ENCODE measurements at places on chromosomes 6 and 20.

- H3K36me3 ChIP-seq = no peaks in the 10 kb centered on the region
- H3K27ac ChIP-seq = no peak overlapping the region
- peaks cover 8% of the 10 kb centered on the region for H3K27me3 ChIP-seq
- DNase-seq = peak; percentile 85
- no peak overlapping the region for H3K4me3 ChIP-seq
These were observed 62.2 kb downstream of the MYLK4 start for GRCh38 chr6:2688401-2689064.

- H3K36me3 ChIP-seq = no peaks in the 10 kb centered on the region
- peaks cover 39% of the 10 kb centered on the region for H3K4me1 ChIP-seq
- H3K4me3 ChIP-seq = no peak overlapping the region
- DNase-seq = no peak
- no peaks in the 10 kb centered on the region for H3K27me3 ChIP-seq
These were observed 141.5 kb downstream of the VEGFA start for GRCh38 chr6:43911354-43912115.

DNA sequence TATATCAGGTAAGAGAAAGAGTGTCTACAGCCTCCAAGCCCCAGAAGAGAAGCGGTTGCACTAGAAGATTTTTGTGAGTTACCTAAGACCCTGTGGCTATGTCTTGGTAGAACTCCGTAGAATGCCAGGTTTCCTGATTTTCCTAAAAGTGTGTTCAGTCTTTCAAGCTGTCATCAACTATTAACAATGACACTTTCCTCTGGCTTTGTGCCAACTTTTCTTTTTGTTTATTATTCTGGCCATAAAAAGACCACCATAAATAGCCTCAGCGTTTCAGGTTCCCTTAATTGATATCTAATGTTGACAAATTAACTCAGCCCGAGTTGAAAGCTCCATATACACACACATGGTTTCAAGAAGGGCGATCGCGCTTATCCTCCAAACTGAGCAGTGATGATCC lies 1.2 kb downstream of the PAK5 start:
- no peak for DNase-seq
- H3K4me1 ChIP-seq = no peaks in the 10 kb centered on the region
- peaks cover 10% of the 10 kb centered on the region for H3K36me3 ChIP-seq

- H3K36me3 ChIP-seq = no peaks in the 10 kb centered on the region
- no peak overlapping the region for H3K27ac ChIP-seq
- no peak overlapping the region for H3K4me3 ChIP-seq
- no peak for DNase-seq
- peaks cover 15% of the 10 kb centered on the region for H3K27me3 ChIP-seq
- peaks cover 16% of the 10 kb centered on the region for H3K4me1 ChIP-seq
These were observed 16.2 kb upstream of the FAM135A start for GRCh38 chr6:70396796-70397729.

GRCh38 chr6:75283907-75284631 lies 523 bp downstream of the TMEM30A start:
- no peaks in the 10 kb centered on the region for H3K27me3 ChIP-seq
- no peak for DNase-seq
- H3K4me1 ChIP-seq = peaks cover 33% of the 10 kb centered on the region
- H3K27ac ChIP-seq = no peak overlapping the region
- no peaks in the 10 kb centered on the region for H3K36me3 ChIP-seq

- H3K27me3 ChIP-seq = no peaks in the 10 kb centered on the region
- peaks cover 33% of the 10 kb centered on the region for H3K36me3 ChIP-seq
- H3K4me3 ChIP-seq = peak overlapping the region; percentile 91
- peak; percentile 57 for DNase-seq
- peak overlapping the region; percentile 99 for H3K27ac ChIP-seq
These were observed 1.1 kb downstream of the MGME1 start for GRCh38 chr20:17969884-17970409.

GRCh38 chr6:112221981-112222852 lies 32.1 kb downstream of the LAMA4 start:
- H3K4me3 ChIP-seq = peak overlapping the region; percentile 59
- H3K27ac ChIP-seq = peak overlapping the region; percentile 83
- H3K4me1 ChIP-seq = peaks cover 95% of the 10 kb centered on the region
- H3K27me3 ChIP-seq = peaks cover 5% of the 10 kb centered on the region
- peak; percentile 88 for DNase-seq
- H3K36me3 ChIP-seq = no peaks in the 10 kb centered on the region

GRCh38 chr6:34045771-34046170 lies 100.1 kb downstream of the GRM4 start:
- no peaks in the 10 kb centered on the region for H3K4me1 ChIP-seq
- peaks cover 32% of the 10 kb centered on the region for H3K27me3 ChIP-seq
- H3K27ac ChIP-seq = no peak overlapping the region
- H3K4me3 ChIP-seq = no peak overlapping the region
- no peaks in the 10 kb centered on the region for H3K36me3 ChIP-seq
- no peak for DNase-seq

- H3K4me1 ChIP-seq = peaks cover 29% of the 10 kb centered on the region
- no peaks in the 10 kb centered on the region for H3K27me3 ChIP-seq
- peak overlapping the region; percentile 58 for H3K27ac ChIP-seq
These were observed 1.1 kb downstream of the SAPCD1 start for GRCh38 chr6:31763619-31763940.

DNA sequence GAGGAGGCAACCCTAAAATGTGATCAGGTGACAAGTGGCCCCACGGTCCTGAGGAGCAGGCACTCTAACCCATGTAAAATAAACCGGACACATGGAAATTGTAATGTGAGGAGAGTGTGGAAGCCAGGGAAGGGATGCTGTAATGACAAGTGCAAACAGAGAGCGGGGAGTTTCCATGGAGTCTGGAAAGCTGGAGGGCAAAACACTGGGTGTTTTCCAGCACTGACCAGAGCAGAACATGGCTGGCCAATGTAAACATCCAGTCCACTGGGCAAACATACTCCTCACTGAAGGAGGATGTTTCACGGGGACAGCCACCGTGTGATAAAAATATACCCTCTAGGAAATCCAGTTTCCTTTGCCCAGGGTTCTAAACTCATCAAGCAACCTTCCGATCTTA lies 219.0 kb upstream of the JARID2 start:
- no peak for DNase-seq
- no peak overlapping the region for H3K27ac ChIP-seq
- no peaks in the 10 kb centered on the region for H3K4me1 ChIP-seq
- H3K36me3 ChIP-seq = no peaks in the 10 kb centered on the region
- no peak overlapping the region for H3K4me3 ChIP-seq

DNA sequence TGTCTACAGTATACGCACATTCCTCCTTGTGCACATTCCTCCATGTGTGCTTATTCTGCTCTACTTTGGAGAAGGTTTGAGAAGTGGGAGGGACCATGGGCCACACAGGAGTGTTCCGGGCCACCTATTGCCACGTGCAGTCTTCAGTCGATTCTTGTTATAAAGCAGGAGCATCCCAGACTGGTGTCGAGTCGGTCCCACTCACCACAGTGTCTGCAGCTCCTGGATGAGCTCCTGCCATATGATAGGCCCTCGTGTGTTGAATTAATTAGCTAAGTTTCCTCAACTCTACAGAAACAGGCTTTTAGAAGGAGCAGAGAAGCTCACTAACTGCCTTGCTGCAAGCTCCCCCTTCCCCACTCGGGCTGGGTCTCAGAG lies 22.6 kb downstream of the ENTPD6 start:
- no peak for DNase-seq
- peaks cover 5% of the 10 kb centered on the region for H3K4me1 ChIP-seq
- no peak overlapping the region for H3K27ac ChIP-seq
- H3K4me3 ChIP-seq = no peak overlapping the region
- no peaks in the 10 kb centered on the region for H3K27me3 ChIP-seq

DNA sequence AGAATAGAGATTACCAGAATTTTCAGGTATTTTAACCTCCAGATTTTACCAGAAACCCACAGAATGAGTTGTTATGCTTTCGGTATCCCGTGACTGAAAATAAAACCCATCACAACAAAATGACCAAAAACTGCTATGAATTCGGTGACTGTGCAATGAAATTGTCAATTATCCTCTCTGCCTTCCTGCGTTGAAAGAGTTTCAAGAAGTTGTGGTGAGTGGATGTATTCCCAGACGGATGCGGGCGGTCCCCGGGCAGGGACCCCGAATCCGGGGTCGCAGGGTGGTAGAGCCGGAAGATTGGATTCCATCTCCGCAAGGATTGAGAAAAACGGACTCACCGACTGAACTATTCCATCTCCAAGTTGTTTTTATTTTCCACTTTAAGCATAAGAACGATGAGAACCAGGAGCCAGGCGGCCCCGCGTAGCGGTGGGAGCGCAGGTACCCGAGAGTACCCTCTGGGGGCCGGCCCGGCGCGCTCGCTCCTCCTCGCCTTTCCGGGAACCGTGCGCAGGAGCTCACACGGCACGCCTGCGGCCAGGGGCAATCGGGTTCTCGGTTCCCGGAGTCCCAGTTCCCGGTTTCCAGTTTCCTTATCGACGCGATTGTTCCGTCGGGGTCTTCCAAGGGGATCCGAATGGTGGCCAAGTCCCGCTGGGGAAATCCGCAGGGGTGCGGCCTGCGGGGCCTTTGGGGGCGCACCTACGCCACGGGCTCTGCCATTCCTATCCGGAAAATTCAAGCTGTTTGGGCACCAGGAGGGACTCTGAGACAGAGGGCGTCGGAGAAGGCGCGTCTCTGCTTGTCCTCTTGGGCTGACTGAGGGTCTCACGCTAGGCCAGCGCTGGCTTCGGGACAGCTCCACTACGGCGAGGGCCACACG lies 104.9 kb upstream of the PRDM1 start:
- H3K4me1 ChIP-seq = no peaks in the 10 kb centered on the region
- H3K4me3 ChIP-seq = no peak overlapping the region
- H3K27ac ChIP-seq = no peak overlapping the region
- DNase-seq = no peak
- H3K27me3 ChIP-seq = no peaks in the 10 kb centered on the region

DNA sequence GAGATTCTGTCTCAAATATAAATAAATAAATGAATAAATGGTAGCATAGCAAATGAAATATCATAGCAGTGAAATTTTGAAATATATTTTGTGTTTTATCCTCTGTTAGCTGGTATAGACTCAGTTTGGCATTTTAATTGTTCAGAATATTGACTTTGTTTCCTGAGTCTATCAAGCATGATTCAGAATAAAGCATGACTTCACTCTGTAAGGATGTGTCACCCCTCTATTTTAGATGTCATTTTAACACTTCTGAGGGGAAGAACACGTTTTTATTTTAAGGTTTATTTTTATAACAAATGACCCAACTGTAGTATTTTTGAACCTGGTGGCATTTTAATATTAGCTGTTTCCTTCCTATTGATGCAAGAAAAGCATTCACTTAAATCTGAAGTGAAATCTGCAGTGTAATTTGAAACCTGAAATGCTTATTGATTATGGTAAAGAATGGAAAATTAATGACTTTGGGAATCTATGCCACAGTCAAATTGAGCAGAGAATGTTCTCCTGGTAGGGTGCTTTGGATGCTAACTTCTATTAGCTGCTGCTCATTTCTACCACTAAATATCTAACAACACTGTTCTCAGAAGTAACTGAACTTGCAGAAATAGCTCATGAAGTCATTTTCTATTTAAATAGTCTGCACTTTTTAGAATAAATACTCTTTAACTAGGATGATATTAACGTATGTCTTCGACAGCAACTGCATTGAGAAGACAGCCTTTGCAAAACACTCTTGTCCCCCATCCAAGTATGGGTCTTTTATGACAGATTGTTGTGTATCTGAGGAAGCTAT lies 114.2 kb downstream of the SOX4 start:
- no peaks in the 10 kb centered on the region for H3K4me1 ChIP-seq
- no peak for DNase-seq
- no peak overlapping the region for H3K4me3 ChIP-seq
- no peaks in the 10 kb centered on the region for H3K36me3 ChIP-seq
- H3K27me3 ChIP-seq = peaks cover 5% of the 10 kb centered on the region

GRCh38 chr6:142407685-142408273 lies 106.0 kb downstream of the ADGRG6 start:
- H3K4me1 ChIP-seq = peaks cover 57% of the 10 kb centered on the region
- no peak overlapping the region for H3K27ac ChIP-seq
- DNase-seq = no peak
- H3K4me3 ChIP-seq = no peak overlapping the region

DNA sequence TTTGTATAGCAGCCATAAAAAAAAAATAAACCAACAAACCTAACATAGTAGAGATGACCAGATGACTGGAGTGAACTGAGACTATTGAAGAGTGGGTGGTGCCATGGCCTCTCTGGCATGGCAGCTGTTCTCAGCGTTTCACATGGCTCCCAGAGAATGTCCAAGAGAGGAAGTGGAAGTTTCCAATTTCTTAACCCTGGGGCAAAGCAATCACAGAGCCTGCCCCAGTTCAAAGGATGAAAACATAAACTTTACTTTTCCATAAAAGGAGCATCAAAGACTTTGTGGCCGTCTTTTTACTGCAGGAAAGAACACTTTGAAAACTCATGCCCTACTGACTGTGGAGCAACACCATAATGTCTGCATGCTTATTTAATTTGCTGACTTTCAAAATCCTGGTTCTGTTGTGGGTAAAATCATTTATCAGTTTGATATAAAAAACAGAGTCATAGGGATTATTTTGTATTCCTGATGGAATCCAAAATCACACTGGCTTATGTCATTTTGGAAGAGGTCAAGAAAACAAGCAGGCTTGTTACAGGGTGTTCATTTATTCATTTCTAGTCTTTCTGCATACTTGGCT lies 165.4 kb downstream of the SLC35B3 start:
- H3K27me3 ChIP-seq = peaks cover 1% of the 10 kb centered on the region
- no peak for DNase-seq
- H3K4me3 ChIP-seq = no peak overlapping the region
- H3K4me1 ChIP-seq = no peaks in the 10 kb centered on the region
- H3K27ac ChIP-seq = no peak overlapping the region

DNA sequence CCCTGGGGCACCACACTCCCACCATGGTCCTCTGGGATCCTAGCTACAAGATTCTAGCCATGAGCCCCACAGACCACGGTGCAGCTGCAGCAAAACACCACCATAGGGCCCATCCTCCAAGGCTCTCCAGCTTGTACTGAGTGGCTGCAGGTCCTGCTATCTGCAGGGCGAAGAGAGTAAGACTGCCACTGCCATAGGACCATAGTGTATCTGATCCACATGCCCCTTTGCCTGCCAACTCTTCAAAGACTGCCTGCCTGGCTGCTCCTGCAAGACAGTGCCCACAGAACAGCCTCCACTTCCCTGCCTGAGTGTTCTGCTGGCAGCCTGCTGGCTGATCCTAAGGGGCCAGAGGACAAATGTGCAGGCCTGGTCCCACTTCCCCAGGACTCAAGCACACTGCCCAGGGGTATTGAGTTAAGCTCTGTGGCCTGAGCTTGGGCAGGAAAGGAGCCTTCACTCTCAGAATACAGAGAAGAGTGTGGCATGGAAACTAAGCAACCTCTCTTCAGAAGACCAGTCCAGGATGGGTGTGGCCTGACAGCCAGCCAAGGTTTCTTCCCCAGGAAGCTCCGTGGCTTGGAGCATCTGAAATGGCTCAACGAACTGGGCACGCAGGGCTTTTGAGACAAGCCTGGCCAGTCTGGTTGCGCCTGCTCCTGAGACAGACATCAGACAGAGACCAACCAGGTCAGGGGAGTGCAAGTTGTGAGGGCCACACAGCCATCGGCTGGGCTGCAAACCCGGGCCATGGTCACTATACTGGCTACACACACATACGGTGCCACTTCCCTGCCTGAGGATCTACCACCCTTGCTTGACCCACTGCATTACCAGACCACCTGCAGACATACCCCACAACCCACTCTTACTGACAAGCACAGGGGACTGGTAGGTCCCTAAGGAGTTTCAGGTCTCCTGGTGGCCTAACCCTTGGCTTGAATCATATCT lies 54.5 kb downstream of the RNGTT start:
- no peak for DNase-seq
- no peak overlapping the region for H3K4me3 ChIP-seq
- no peak overlapping the region for H3K27ac ChIP-seq
- peaks cover 17% of the 10 kb centered on the region for H3K36me3 ChIP-seq
- no peaks in the 10 kb centered on the region for H3K27me3 ChIP-seq
- peaks cover 14% of the 10 kb centered on the region for H3K4me1 ChIP-seq

- H3K27me3 ChIP-seq = peaks cover 39% of the 10 kb centered on the region
- H3K36me3 ChIP-seq = no peaks in the 10 kb centered on the region
- no peak for DNase-seq
These were observed 75.3 kb downstream of the GNAS-AS1 start for GRCh38 chr20:58775371-58775770.
